SK-N-DZ (cell line): ENCODE measurements at places on chromosomes 7 and 10.

DNA sequence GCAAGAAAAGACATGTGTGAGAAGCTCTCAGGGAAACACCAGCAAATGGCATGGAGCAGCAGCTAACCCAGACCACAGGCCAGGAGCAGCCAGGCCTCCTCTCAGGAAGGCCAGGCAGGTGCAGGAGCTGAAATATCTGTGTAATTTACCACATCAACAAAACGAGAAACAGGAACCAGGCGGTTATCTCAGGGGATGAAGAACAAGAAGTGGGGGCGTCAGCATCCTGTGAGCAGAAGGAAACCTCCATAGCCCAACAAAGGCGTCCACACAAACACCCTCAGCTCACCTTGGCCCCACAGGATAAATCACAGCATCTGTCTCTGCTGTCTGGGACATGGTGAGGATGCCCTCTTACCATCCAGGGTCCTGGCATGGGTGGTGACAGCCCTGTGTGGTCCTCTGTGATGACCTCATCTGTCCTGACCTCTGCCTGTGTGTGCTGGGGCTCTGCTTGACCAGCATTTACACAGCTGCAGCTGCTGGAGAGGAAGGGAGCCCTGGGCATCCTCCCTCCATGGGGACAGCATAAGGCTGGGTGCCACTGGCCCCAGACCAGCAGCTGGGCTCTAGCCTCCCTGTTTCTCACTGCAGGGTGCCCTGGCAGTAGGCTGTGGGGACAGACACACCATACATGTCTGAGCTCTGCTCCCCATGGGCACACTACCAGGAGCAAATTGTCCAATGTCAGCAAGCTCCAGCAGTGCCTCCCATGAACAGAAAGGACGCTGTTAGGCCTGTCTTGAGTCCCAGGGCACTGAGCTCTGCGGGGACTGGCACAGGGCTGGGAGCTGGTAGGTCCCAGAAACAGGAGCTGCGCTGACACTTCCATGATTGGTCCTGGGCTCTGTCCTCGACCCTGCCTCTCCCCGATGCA lies 34.6 kb downstream of the ANXA8 start:
- DNase-seq: no peak

- DNase-seq: no peak
These were observed 20.5 kb upstream of the COL1A2 start for GRCh38 chr7:94374231-94374630.

GRCh38 chr10:83673316-83673715 lies 466.0 kb upstream of the GHITM start:
- no peak for DNase-seq

DNA sequence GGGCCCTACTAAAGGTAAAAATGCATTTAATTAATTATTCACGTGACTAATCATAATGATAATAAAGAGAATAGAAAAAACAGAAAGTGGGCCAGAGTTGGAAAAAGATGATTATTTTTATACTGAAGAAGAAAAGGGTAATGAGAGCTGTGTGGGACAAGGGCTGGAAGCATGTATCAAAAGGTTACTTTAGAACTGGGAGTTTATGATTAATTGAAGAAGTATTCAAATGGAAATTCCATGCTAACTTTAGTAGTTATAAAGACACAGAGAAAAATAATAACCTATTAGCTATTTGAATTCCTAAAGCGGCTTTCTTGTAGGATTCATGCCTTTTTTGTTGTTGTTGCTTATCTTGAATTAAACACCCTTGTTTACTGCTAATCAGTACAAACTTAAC lies 49.9 kb downstream of the MKX start:
- DNase-seq: no peak

- no peak for DNase-seq
These were observed 22.6 kb downstream of the ZNF786 start for GRCh38 chr7:149067869-149068268.

GRCh38 chr10:36583690-36584089 lies 541.7 kb upstream of the ANKRD30A start:
- no peak for DNase-seq

- no peak for DNase-seq
These were observed 141.7 kb upstream of the SEMA3A start for GRCh38 chr7:84336303-84336702.

GRCh38 chr10:3837647-3838459 lies 52.8 kb upstream of the KLF6 start:
- no peak for DNase-seq

DNA sequence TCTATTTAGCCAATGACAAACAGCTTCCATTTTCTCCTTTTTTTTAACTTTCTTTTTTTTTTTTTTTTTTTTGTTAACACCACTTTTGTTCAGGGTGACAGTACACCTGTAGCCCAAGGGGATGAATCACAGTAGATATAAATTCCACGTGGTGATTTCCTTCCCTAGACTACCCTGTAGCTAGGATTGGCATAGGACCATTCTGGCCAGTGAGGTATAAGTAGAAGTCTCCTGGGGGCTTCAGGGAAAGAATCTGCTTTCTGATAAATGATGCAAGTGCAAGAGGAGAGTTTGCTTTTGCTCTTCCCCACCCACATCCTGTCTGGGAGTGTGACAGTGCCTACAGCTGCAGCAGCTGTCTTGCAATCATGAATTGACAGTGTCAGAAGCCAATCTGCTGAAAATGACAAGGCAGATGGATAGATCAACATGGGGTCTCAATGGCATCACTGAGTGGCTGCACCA lies 63.2 kb upstream of the TOMM7 start:
- DNase-seq: no peak

DNA sequence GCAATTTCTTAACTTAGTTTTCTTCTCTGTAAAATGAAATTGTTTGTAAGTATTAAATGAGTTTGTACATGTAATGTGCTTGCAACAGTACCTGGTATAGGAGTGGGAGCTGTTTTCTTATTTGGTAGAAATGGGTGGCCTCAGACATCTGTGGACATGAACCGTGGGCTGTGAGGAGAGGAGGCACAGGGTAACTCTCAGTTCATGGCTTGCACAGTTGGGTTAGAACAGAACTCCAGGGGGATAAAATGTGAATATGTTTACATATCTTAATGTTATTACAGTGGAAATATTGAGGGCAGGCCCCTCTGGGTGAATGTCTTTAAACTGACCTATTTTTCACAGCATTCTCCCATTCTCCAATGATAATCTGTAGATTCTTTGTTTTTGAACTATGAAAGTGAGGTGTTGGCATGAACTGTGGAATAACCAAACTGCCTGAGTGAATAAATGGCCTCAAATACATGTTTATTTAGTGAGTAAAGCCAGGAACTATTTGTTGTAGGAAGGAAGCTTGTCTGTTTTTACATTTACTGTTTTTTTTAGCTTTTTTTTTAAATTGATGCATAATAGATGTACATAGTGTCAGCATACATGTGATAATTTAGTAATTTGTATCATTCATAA lies 2.6 kb downstream of the ABCA13 start:
- DNase-seq: no peak

- DNase-seq: no peak
These were observed 54.7 kb upstream of the NPTX2 start for GRCh38 chr7:98562381-98562823.
